ENCODE measurements at places on chromosomes 4 and X.
A peak's percentile ranks its signal among the peaks of the same experiment; 100 is the strongest.

DNA sequence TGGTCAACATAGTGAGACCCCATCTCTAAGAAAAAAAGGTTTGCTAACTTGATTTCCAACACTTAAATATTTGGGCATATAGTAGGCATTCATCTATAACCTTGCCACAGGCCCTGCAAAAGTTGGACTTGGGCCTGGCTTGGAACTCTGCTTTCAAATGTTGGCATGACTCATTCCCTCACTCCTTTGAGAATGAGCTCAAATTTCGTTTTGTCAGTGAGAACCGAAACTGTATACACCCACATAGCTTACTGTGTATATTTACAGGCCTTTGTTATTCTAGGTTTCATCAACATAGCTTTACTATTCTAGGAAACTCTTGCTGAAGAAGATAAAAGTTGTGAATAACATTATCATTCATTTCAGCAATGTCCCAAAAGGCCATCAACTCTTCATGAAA is 88.7 kb upstream of the ELOVL6 start:
- DNase-seq = no peak

DNA sequence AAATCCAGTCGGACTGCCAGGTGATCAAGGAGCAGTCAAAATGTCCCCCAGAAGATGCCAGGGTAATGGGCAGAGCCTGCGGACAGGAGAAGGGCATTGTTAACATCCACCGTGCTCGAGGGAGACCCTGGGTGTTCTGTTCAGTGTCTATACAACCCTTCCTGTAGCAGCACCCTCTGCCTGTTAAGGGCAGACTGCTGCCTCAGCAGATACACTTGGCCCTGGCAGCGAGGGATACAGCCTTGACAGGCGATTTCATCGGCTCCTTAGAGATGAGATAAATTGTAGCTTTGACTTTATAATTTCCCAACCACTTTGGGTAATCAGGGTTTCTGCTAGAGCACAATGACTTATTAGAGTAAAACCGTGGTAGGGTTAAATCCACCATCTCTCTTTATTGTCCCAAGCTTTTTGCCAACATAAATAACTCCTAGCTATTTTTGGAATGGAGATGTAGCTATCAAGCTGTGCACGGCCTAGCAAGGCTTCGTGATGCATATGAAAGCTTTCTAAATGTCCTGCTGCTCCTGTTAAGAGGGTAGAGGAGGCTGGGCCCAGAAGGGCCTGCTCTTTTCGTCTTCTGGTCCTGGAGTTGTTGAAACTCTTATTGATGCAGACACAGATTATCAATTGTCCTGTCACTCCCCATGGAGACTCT is 195.9 kb downstream of the CPEB2 start:
- no peak for DNase-seq

- DNase-seq = no peak
Observed at GRCh38 chr4:4509521-4509920, 32.3 kb downstream of the STX18 start.

DNA sequence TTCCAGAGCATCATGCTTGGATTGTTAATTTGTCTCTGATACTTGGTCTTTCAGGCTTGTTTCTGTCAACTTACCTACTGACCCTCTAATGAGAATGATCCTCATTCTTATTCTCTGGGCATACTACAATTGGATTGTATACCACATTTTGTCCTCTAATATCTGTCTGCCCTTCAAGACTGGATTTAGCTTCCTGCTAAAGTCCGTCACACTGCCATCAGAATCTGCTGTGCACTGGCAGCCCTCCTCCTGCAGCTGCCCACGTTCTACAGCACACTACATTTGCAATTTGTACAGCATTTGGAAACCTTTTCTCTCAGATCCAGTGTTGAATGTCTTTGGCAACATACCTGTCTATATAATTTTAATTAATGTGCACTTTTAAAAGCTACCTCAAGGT is 183.1 kb downstream of the ZNF330 start:
- no peak for DNase-seq

GRCh38 chrX:46381630-46382029 is 163.6 kb downstream of the ZNF674 start:
- peak; percentile 18 for DNase-seq

DNA sequence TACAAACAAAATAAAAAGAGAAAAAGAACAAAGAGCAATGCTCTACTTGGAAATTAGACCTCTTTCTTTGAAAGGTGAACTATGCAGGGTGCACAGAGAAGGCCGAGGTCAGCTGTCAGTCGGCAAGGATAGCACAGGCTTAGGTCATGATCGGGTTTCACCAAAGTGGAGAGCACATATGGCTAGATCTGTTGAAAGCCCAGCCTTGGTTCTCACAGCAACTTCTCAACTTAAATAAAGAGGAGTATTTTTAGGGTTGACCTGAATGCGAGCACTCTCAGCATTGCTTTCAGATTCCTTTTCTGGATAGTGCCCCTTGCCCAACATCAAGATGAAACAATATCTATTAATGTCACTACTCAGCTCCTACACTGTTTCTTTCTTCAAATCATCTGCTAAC is 122.9 kb upstream of the GPC4 start:
- DNase-seq = no peak

DNA sequence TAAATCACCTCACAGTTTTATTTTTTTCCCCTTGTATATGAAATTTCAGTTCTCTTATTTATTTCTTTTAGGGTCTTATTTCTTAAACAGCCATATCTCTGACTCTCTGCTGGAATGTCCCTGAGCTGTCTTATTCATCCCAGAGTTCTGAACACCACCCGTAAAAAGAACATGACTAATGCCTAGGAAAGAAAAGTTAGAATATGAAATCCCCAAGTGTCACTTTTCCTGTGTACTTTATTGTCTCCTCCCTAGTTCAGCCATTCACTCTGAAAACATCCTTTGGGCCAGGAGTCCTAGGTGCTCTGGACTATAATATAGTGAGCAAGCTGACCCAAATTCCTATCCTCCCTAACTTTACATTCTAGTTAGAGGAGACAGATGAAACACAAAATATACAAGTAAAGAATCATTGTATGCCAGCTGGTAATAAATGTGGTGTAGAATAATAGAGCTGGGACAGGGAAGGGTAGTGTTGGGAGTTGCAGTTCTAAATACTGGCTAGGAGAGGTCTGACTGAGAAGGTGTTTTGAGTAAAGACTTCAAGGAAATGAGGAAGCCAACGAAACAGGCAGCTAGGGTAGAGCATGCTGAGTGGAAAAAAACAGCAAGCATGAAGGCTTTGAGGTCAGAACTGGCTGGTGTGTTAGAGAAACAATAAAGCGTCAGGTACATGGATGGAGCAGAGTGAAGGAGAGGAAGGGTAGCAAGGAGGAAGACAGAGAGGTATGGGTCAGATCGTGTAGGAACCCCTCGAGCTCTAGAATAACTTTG is 40.6 kb upstream of the FTHL17 start:
- DNase-seq = no peak

- DNase-seq = no peak
Observed at GRCh38 chr4:165288639-165289422, 38.6 kb upstream of the MSMO1 start.

GRCh38 chr4:157701695-157701994 is 471.2 kb downstream of the GASK1B start:
- DNase-seq = no peak

- no peak for DNase-seq
Observed at GRCh38 chr4:47198791-47199190, 167.4 kb downstream of the GABRB1 start.

GRCh38 chr4:40656201-40656863 is 26.7 kb upstream of the RBM47 start:
- no peak for DNase-seq

DNA sequence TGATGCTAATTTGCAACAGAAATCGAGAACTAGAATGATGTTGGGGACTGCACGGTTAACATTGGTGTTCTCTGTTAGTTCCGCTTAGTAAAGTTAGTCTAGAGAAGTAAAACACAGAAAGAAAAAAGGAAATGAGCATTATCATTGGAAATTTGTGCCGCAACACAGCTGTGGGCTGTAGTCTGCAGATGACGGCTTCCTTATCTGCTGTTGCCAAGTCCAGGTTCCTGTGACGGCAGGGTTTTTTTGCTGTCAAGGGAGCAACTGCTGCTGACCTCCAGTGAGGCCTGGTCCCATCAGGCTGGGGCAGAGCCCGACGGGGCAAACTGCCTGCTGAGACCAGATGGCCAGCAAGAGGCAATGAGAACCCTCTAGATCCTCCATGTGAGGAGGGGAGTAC is 38.9 kb upstream of the PHEX start:
- DNase-seq = peak; percentile 2

- no peak for DNase-seq
Observed at GRCh38 chr4:186760576-186760975, 36.9 kb upstream of the FAT1 start.

- no peak for DNase-seq
Observed at GRCh38 chr4:16122308-16122711, 38.5 kb upstream of the PROM1 start.

GRCh38 chr4:34289489-34289888 is 1954.8 kb downstream of the ARAP2 start:
- DNase-seq = no peak

GRCh38 chr4:184784628-184785257 is 41.0 kb downstream of the ACSL1 start:
- no peak for DNase-seq

DNA sequence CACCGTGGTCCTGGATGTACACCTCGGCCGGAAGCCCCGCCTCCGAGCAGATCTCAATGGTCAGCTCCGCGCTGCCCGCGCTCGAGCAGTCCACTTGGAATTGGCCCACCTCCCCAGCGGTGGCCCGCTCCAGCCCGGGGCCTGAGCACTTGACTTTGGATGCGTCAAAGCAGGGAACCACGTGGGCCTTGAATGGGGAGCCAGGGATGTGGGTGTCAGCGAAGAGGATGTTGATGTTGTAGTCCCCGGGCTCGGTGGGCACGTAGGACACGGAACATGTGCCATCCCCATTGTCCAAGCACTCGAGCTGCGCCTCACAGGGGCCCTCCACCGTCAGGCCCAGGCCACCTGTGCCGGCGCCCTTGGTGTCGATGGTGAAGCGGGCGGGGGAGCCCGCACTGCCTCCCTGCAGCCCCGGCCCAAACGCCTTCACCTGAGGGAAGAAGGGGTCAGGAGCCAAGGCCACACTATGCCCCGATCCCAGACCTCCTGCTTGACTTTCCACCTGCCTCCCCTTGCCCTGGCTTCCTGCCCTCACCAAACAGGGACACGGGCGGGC is 14.2 kb downstream of the FLNA start:
- DNase-seq = no peak

GRCh38 chr4:183347566-183347965 is 25.3 kb upstream of the CLDN24 start:
- DNase-seq = no peak
